ENCODE measurements at places on chromosomes 6 and 20. TPM values are rescaled to one million over a fixed set of nuclear protein-coding genes. Genes with fewer than 3 reads are reported as not detected.

- no peak for DNase-seq
Observed at GRCh38 chr6:105066836-105067235, 109.9 kb downstream of the LIN28B start.

DNA sequence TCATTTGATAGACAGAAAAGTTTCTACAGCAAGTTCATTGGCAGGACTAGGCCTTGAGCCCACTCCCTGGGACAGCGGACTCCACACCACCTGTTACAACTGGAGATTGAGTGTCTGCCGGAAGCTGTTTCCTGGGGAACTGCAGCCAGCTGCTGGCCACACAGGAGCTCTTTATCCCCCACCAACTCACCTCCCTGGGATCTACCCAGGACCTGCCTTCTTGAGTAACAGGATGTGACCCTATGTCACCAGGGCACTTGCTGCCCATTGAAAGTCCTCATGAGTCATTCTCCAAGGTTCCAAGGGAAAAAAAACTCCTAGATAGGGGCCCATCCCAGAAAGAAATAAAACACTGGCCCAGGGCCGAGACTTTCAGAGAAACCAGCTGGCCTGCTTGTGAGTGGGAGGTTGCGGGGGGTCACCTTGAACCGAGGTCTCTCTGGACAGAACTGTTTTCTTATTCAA lies 37.4 kb upstream of the SLC9A8 start:
- peak; percentile 81 for DNase-seq

GRCh38 chr20:59259946-59260345 lies 40.5 kb upstream of the EDN3 start:
- DNase-seq = no peak

DNA sequence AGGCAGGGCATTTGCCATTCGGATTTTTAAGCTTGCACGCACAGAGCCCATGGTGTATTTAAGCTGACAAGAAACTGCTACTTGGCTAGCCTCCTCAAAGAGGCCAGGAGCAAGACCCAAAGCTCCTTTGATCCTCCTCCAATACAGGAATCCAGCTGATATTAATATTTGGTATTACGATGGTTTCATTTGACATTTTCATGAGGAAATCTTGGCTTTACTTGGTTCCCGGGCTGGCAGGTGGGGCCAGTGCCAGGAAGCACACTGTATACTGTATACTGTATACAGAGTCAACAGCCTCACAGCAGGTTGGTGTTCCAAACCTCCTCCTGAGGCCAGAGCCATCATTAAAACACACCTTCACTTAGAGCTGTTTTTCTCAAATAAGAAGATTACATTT lies 138.2 kb upstream of the ARMC2 start:
- peak; percentile 45 for DNase-seq

DNA sequence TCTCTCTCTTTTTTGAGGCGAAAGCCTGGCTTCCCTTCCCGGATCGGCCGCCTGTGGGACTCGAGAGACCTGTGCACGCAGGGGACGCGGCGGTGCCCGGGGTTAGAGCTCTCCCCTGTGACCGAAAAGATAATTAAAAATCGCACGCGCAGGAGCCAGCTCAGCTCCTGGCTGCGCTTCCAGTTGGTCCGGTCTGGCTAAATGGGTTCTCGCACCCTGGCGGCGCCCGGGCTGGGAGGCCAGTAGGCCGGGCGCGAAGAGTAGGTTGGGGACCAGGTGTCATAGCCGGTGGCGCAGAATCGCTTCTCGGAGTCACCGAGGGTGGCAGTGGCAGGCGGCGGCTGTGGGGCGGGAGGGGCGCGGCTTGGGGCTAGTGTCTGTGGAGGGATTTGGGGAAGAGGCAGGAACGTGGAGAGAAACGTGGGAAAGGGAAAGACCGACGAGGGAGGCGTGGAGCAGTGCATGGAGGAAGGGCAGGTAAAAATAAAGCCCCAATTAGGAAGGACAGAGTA lies 41.9 kb upstream of the SUPT3H start:
- peak; percentile 70 for DNase-seq

DNA sequence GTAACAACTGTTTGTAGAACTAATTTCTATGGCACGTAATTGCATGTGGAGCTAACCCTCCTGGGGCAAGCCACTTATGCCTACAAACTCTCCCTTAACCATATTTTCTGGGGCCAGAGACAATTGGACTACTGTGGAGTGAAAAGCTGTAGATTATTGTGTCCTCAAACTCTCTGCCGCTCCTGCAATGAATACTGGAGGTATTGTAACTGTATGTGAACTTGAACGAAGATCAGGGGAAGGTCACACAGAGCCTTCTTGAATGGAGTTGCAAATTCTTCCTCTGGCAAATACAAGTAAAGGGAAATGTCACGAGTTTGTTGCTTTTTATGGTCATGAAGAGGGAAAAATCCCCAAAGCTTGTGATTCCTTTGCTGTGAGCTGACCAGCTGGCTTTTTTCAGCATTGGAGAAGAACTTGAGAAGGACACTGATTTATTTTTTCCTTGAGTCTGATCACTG lies 18.2 kb downstream of the AKAP12 start:
- DNase-seq = no peak

- DNase-seq = peak; percentile 41
Observed at GRCh38 chr20:62413896-62414481, 6.9 kb upstream of the CABLES2 start.

DNA sequence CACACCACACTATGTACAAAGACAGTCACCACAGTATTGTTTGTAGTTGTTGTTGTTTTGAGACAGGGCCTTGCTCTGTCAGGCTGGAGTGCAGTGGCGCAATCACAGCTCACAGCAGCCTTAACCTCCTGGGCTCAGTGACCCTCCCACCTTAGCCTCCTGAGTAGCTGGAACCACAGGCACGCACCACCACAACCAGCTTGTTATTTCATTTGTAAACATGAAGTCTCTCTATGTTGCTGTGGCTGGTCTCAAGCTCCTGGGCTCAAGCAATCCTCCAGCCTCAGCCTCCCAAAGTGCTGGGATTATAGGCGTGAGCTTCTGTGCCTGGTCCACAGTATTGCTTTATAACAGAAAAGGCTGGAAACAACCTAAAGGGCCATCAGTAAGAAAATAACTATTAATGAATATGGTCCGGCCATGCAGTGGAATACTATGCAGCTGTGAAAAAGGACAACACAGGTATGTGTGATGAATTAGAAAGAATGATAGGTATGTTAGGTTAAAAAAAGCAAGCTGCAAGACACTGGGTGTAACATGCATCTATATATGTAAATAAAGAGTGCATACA lies 30.0 kb upstream of the PTGIS start:
- DNase-seq = no peak

DNA sequence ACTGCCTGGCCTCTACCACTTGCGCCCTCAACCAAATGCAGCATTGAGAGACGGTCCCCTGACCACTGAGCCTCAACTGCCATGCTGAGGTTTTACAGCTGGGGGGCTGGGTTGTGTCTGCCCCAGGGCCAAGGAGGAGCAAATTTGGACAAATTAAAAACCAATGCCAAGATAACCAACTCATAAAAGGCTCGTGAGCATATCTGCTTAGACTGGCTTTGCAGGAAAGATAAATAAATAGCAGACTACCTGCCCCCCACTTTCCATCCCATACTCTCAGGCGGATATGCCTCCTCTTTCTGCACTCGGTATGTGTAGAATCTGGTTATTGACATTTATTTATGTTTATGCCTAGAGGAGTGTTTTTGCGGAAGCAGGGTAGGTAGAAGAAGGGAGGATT lies 76.8 kb downstream of the ZDHHC14 start:
- DNase-seq = no peak

GRCh38 chr6:139852488-139853140 lies 478.2 kb upstream of the CITED2 start:
- DNase-seq = peak; percentile 51

GRCh38 chr6:82415820-82416219 lies 52.2 kb downstream of the TPBG start:
- DNase-seq = no peak

DNA sequence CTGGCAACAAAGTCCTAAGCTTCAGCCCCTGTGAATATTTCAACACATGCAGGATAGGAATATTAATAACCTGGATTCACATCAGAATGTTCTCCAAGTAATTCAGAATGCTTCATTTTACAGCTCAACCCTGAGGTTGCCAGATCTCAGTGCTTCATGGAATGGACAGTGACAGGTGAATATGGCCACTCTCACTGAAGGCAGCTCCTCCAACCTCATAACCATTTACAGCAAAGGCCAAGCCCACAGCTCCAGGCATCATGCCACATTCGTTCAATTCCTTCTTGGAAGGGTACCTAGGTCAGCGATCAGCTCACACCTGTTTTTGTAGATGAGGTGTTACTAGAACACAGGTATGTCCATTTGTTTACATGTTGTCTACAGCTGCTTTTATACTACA lies 17.1 kb downstream of the CLIC5 start:
- DNase-seq = no peak

GRCh38 chr6:44021589-44022295 lies 105.5 kb downstream of the MRPL14 start:
- no peak for DNase-seq

GRCh38 chr6:31453259-31453658 lies 44.7 kb upstream of the MICB start:
- no peak for DNase-seq

GRCh38 chr20:43665466-43666176 lies 1.3 kb upstream of the MYBL2 start:
- no peak for DNase-seq

- DNase-seq = peak; percentile 41
Observed at GRCh38 chr20:47784599-47785310, 526 bp downstream of the SULF2 start.

DNA sequence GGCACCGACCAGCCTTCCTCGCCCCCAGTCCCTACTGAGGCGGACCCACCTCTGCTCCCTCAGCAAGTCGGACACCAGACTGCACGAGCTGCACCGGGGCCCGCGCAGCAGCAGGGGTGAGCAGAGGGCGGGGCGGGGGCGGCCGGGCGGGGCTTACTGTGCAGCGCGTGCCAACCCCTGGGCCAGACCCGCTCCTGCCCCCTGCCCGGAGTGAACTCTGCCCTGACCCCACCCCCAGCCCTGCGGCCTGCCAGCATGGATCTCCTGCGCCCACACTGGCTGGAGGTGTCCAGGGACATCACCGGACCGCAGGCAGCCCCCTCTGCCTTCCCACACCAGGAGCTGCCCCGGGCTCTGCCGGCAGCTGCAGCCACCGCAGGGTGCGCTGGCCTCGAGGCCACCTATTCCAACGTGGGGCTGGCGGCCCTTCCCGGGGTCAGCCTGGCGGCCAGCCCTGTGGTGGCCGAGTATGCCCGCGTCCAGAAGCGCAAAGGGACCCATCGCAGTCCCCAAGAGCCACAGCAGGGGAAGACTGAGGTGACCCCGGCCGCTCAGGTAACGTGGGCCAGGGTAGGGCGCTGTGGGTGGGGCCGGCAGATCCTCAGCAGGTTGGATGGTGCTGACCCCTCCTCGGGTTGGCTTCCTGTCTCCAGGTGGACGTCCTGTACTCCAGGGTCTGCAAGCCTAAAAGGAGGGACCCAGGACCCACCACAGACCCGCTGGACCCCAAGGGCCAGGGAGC lies 1.5 kb upstream of the SLC2A4RG start:
- peak; percentile 60 for DNase-seq

DNA sequence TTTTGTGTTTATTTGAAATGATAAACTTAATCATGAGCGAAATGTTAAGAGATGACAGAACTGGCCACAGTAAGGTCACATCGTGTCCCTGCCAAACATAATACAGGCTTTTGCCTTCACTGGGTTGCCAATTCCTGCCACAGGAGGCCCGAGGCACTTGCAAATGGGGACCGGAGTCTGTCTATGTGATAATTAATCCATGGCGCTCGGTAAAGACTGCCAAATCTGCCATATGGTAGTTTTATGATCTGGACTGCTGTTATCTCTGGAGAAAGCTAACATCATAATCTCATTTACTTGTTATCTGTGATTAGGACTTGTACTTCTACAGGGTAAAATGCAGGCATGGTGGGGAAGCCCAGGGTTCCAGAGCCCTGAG lies 170.5 kb upstream of the TSHZ2 start:
- no peak for DNase-seq

- no peak for DNase-seq
Observed at GRCh38 chr20:37776049-37776448, 82.2 kb downstream of the CTNNBL1 start.

- DNase-seq = no peak
Observed at GRCh38 chr6:18166312-18167036, 11.3 kb downstream of the KDM1B start.

AGPAT4 gene
- total RNA-seq = 9.5 TPM

All from left colon (tissue), 2 donors.